ENCODE measurements at places on chromosomes 5 and 9. TPM values are rescaled to one million over a fixed set of nuclear protein-coding genes. Genes with fewer than 3 reads are reported as not detected.

DNA sequence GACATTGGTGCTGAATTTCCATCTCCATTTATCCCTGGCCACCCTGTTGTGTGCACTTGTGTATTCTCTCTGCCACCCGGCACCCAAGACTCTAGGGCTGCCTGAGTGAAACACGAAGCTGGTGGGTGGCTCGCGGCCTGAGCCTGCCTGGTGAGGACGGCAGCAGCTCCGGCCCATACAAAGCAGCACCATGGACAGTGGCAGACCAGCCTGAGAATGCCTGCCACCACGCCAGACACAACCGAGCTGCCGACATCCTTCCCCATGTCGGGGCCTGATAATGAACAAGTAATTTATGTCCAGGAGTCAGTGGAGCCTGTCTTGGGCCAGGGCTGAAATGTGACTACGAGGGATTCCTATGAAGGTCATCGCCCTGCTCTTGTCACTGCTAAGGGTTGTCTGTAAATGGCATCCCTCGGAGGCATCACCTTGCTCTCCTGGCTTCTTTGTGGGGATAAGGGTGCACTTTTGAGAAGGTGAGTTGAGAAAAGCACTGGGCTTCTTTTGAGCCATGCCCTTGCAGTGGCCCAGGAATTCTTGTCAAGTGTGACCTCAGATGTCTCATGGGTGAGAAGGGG is 175.7 kb downstream of the MELK start:
- H3K4me3 ChIP-seq, result no peak overlapping the region
- no peaks in the 10 kb centered on the region for H3K4me1 ChIP-seq
- H3K27me3 ChIP-seq, result no peaks in the 10 kb centered on the region

The RLN2 gene
- not detected for total RNA-seq

DNA sequence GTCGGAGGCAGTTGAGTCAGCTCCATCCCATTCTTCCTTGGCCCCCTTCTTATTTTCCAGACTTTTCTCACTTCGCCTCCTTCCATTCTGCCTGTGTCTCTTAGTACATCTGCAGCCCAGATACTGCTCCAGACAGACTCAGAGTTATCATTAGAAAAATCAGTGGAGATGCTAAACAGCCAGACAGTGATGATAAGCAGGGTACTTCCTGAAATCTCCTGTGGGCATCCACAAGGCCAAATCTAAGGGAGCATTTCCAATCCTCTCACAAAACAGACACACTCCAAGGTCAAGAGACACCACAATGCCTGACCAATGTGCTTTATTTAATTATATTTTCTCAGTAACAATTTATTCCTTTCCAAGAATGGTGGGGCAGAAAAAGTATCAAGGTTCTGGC is 14.5 kb upstream of the RLN1 start:
- H3K27ac ChIP-seq, result no peak overlapping the region
- DNase-seq, result no peak
- no peak overlapping the region for H3K4me3 ChIP-seq
- H3K4me1 ChIP-seq, result no peaks in the 10 kb centered on the region
- peaks cover 5% of the 10 kb centered on the region for H3K36me3 ChIP-seq

DNA sequence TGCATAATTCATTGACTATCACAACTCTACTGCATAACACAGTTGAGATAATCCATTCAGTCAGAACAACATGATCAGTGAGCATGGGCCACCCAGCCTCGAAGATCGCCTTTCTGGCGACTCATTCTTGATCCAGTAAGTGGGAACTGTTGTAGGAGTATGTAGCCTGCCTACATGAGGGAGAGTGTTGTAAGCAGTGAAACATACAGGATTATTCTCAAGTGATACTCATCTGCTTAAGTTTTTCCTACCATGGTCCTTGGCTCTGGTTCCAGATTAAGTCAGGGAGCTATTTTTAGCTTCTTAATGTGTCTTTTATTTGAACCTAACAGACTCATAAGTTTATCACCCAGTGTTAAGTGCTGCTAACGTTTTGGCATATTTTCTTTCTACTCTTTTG is 44.0 kb downstream of the TNPO1 start:
- no peaks in the 10 kb centered on the region for H3K27me3 ChIP-seq
- H3K4me3 ChIP-seq, result no peak overlapping the region
- H3K4me1 ChIP-seq, result peaks cover 36% of the 10 kb centered on the region
- DNase-seq, result no peak
- H3K36me3 ChIP-seq, result no peaks in the 10 kb centered on the region

The PDE8B gene
- total RNA-seq, result 5.9 TPM

GRCh38 chr9:7094576-7094975 is 336.8 kb downstream of the KDM4C start:
- H3K27ac ChIP-seq, result no peak overlapping the region
- H3K4me3 ChIP-seq, result no peak overlapping the region
- no peaks in the 10 kb centered on the region for H3K36me3 ChIP-seq

- no peaks in the 10 kb centered on the region for H3K27me3 ChIP-seq
- no peaks in the 10 kb centered on the region for H3K4me1 ChIP-seq
These were observed 69.0 kb downstream of the TSPAN17 start for GRCh38 chr5:176716320-176716719.

The ANKRD18B gene
- 5.9 TPM for total RNA-seq

The FRMD3 gene
- total RNA-seq, result 13.8 TPM

DNA sequence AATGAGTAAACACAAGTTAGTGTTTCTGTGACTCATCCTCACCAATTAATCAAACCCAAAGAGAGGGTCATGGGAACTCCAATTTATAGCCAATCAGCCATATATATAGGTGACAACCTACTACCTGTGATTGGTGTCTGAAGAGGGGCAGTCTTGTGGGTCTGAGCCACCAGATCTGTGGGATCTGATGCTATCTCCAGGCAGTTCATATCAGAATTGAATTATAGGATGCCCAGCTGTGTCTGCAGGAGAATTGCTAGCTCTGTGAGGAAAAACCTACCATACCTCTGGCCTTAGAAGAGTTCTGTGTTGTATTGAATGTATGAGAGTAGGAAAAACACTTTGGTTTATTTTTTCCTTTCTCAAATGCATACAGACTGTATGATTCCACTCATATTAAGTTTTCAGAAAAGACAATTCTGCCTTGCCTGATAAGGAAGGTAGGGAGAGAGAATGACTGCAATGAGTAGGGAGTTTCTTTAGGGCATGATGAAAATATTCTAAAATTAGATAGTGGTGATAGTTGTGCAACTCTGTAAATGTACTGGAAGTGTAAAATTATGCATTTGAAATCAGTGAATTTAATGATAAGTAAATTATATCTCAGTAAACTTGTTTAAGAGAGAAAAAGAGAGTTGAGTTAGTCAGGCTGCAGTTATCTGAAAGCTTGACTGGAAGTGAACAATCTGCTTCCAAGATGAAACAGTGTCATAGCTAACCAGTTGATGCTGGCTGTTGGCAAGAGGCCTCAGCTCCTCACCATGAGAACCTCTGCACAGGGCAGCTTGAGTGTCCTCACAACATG is 274.9 kb downstream of the AUH start:
- no peak overlapping the region for H3K4me3 ChIP-seq
- no peak overlapping the region for H3K27ac ChIP-seq
- no peaks in the 10 kb centered on the region for H3K27me3 ChIP-seq
- no peak for DNase-seq
- H3K4me1 ChIP-seq, result no peaks in the 10 kb centered on the region
- H3K36me3 ChIP-seq, result no peaks in the 10 kb centered on the region

- peak; percentile 81 for DNase-seq
- no peaks in the 10 kb centered on the region for H3K27me3 ChIP-seq
- H3K4me3 ChIP-seq, result no peak overlapping the region
- H3K27ac ChIP-seq, result peak overlapping the region; percentile 13
These were observed 1.3 kb upstream of the ZNF366 start for GRCh38 chr5:72508241-72509170.

GRCh38 chr5:84715686-84716085 is 331.0 kb upstream of the EDIL3 start:
- no peak overlapping the region for H3K27ac ChIP-seq
- no peaks in the 10 kb centered on the region for H3K4me1 ChIP-seq
- no peaks in the 10 kb centered on the region for H3K27me3 ChIP-seq
- DNase-seq, result no peak
- H3K4me3 ChIP-seq, result no peak overlapping the region

The BRD3 gene
- total RNA-seq, result 20.4 TPM

The CDKN2B-AS1 gene
- total RNA-seq, result 5.9 TPM

The PTGR1 gene
- total RNA-seq, result 40.3 TPM

All from vagina (tissue), 2 donors.